ENCODE measurements at places on chromosomes 1 and 21.

GRCh38 chr1:52825868-52826267 lies 16.7 kb upstream of the ZYG11A start:
- DNase-seq = no peak

GRCh38 chr1:205840146-205840923 lies 9.6 kb downstream of the PM20D1 start:
- no peak for DNase-seq

GRCh38 chr1:58928514-58928913 lies 144.7 kb upstream of the JUN start:
- DNase-seq = no peak

DNA sequence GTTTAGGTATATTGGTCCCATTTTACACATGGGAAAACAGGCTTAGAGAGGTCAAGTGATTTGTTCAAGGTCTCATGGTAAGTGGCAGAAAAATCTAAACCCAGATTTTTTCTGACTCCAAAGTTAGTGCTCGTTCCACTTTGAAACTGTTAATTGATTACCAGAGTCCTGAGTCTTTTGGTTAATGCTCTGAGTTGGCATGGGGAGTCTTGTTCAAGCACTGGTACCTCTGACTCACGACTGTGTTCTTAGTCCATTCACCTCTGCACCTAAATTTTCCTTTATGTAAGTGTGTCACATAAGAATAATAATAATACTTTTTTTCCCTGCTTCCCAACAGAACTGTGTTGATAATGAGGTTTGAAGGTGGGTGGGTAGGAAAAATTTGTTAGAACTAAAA lies 59.3 kb downstream of the VANGL2 start:
- DNase-seq = no peak

DNA sequence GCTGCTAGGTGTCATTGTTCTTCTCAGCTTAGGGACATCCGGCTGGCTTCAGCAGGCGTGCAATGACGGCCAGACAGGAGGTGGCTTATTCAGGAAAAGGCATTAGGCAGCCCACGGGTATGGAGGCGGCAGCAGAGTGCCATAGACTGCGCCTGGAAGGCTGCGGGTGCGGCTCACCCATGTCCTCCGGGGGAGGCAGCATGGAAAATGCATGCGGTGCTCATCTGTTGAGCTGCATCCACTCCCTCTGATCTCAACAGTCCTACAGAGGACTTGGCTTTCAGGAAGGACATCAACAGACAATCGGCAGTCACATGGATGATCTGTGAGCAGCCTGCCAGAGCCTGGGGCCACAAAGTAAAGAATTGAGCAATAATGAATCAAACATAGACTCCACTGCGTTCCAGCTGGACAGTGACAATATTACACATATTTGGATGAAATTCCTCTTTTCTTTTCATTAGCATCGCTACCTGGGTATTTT lies 42.9 kb downstream of the UMODL1 start:
- DNase-seq = no peak

GRCh38 chr1:112395256-112395820 lies 676 bp upstream of the CTTNBP2NL start:
- no peak for DNase-seq

- no peak for DNase-seq
These were observed 40.9 kb downstream of the BEND5 start for GRCh38 chr1:48735796-48736195.

DNA sequence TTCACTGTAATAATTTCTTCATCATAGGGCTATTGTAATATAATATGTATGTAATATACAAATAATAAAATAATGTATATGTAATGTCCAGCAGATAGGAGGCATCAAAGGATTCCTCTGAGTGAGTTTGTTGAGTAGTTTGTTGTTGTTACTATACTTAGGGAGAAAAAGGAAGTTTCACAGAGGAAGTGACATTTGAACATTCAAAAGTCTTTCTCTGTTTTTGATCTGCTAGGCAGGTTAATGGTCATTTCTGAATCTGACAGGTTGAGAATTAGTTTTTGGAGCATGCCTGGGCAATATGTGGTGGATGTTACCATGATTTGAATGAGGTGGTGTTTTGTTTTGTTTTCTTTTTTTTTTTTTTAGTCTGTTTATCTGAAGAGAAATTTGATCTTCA lies 102.1 kb downstream of the NRDC start:
- DNase-seq = no peak

- DNase-seq = no peak
These were observed 146.2 kb downstream of the KCNT2 start for GRCh38 chr1:196462086-196462485.

- no peak for DNase-seq
These were observed 44.1 kb downstream of the CD247 start for GRCh38 chr1:167474191-167474641.

DNA sequence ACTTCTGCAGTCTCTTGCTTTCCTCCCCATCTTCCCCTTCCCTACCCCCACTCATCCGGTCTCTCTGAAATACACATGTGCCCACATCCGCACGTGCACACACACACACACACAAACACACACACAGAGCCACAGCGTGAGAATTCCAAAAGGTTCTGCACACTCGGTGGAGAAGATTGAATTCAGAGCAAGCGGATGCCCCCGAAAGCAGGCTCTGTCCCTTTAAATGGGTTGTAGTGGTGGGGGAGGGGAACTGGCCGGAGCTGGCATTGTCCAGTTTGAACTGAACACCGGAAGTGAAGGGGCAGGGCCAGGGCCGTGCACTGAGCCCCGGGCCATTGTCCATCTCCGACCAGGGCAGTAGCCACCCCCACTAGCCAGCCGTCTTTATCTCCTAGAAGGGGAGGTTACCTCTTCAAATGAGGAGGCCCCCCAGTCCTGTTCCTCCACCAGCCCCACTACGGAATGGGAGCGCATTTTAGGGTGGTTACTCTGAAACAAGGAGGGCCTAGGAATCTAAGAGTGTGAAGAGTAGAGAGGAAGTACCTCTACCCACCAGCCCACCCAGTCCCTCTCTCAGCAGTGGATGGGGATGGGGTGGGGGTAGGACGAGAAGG lies 1.3 kb upstream of the LIN28A start:
- DNase-seq = no peak

DNA sequence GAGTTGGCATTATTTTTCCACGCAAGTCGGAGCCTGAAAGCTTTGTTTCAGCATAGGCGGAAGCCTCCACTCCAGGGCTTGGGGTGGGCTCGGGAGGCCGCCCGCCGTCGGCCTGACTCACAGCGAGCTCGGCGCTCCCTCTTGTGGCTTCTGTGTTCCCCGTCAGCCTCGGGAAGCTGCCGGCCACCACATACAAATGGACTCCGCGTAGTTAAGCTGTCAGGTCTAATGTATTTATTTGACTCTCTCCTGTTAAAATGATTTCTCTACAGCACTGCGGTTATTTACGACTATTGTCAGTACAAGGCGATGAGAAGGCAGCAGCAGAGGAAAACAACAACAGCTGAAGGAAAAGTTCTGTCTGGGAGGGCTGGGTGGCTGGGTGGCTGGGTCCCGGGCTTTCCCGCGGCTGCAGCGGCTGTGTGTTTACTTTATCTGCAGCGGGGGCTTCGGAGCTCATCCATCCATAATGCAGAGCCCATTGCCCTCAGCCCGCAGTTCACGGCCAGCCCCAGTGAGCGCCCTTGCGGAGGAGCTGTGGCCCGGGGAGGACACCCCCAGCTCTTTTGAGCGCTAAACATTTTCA lies 375.7 kb upstream of the CAMK1G start:
- no peak for DNase-seq

DNA sequence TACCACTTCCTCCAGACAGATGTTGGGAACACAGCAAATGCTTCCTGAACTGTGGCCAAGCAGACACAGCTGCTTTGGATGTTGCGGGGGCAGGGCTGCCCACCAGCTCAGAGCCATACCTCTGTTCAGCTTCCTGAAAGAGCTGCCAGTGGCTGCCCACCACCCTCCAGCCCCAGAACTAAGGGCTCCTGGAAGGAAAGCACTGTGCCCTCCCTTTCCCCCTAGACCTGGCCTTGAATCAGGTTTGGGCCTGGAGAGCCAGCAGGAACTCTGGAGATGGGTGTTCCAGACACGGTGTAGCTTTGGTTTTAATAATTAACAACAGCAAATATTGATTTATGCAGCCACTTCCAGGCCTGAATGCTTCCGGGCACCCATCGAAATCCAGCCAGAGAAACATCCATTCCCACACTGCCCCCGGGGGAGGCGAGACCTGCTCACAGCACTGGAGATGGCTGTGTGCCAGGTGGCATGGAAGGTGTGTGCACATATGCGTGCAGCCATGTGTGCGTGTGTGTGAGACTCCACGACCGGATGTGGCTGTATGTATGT lies 45.7 kb downstream of the RAP1GAP start:
- no peak for DNase-seq

GRCh38 chr1:226884116-226884625 lies 13.8 kb downstream of the PSEN2 start:
- DNase-seq = no peak

- no peak for DNase-seq
These were observed 108.7 kb downstream of the DMRTB1 start for GRCh38 chr1:53567851-53568250.

GRCh38 chr1:118788463-118788862 lies 199.7 kb downstream of the TBX15 start:
- no peak for DNase-seq

- DNase-seq = no peak
These were observed 37.5 kb downstream of the TRPM2 start for GRCh38 chr21:44390886-44391285.

GRCh38 chr1:160400223-160400645 lies at the start of gene VANGL2:
TSS of gene VANGL2 (plus strand) at chr1:160400564. CDS start at chr1:160415838, 15,274 bp downstream.
- no peak for DNase-seq

GRCh38 chr1:15353839-15354579 lies 55.7 kb upstream of the EFHD2 start:
- no peak for DNase-seq

DNA sequence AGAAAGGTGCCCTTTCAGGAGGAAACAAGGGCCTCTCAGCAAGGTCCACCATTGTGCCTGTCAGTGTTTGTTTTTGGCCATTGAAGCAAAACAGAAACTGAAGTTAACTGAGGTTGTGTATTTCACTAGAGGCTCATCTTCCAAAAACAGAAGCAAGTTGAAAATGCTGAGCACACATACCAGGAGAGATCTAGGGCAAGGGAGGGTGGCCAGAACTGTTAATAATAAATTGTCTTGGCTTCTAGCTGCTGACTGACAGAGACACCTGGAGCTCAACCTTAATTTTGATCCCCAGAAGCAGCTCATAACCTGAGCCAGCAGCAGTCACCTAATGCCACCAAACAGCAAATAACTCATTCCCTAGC lies 5.2 kb downstream of the AGMAT start:
- DNase-seq = no peak

- peak; percentile 71 for DNase-seq
These were observed 50.1 kb downstream of the TIAM1 start for GRCh38 chr21:31293986-31294385.

- no peak for DNase-seq
These were observed 29.1 kb downstream of the FHAD1 start for GRCh38 chr1:15275921-15276683.

DNA sequence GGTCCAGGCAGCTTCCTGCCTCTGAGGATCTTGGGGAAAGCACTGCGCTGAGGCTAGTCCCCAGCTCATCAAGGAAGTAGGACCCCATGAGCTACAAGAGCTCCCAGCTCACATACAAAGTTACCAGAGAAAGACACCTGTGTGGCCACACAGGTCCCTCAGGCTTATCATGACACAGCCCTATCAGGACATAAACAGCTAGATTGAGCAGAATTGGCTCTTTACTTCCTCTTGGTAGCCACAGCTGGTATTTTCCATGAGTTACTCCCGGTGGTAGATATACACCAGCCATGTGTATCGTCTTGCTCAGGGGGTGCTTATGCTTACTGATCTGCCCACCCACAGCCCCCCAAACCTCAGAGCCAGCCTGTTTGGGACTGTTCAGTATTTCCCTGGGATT lies 1.2 kb downstream of the LENEP start:
- no peak for DNase-seq

GRCh38 chr1:202200669-202201068 lies 7.1 kb downstream of the LGR6 start:
- DNase-seq = no peak

- no peak for DNase-seq
These were observed 57.8 kb upstream of the CD1D start for GRCh38 chr1:158122833-158123388.

DNA sequence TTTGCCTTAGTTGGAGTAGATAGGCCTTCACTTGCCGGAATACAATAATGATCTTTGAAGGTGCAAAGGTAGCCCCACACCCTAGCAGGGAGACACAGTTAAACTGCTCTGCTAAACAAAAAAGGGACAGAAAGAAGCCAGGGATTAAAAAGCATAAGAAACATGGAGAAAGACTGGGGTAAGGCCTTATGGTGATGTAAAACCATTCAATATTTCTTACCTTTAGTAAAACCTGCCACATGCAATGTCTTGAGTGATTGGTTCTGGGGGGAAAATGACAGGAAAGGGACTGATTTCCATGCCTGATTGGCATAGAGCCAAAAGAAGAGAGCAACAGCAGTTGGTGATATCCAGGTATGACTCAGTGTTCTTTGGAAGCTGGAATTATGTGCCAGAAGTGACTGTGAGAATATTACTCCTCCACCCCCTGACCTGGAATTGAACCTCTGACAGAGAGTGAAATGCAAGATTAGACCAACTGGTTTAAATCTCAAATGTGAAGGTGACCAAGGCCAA lies 8.1 kb downstream of the DNASE2B start:
- DNase-seq = no peak

- no peak for DNase-seq
These were observed 333.8 kb upstream of the NR5A2 start for GRCh38 chr1:199693724-199694123.

DNA sequence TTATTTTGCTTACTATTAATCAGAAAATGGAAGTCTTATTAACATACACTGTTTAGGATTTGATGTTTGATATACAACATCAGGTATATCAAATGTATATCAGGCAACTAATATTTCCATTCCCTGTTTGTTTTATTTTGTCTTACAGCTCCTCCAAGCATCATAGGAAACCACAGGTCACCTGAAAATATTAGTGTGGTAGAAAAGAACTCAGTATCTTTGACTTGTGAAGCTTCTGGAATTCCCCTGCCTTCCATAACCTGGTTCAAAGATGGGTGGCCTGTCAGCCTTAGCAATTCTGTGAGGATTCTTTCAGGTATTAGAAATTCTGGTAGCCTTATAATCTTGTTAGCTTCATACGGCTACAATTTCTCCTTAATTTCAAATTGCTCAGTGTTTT lies 318.0 kb downstream of the TPR start:
- no peak for DNase-seq

DNA sequence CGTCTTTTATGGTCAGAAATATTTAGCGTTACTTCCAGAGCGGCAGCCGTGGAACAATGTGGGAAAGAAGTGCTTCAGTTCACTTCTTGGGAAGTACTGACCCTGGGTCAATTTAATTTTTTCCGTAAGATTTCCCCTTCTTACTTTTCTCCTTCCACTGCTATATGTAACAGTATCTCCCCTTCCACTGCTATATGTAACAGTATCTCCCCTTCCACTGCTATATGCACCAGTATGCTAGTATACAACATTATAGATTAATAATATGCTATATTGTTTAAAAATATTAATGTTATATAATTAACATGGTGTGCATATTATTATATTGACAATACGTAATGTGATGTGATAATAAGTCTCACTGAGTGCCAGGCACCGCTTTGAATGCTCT lies 69.7 kb upstream of the ERG start:
- DNase-seq = no peak
